Panc1 (cell line): ENCODE measurements at places on chromosomes 2 and 18. TPM values are rescaled to one million over a fixed set of nuclear protein-coding genes. Genes with fewer than 3 reads are reported as not detected.

Gene GPN1
- total RNA-seq = 37.2 TPM

Gene IL1R1
- total RNA-seq = 7.1 TPM

Gene NCK2
- 60.7 TPM for total RNA-seq

- no peaks in the 10 kb centered on the region for H3K27me3 ChIP-seq
- H3K4me3 ChIP-seq = no peak overlapping the region
- no peaks in the 10 kb centered on the region for H3K36me3 ChIP-seq
- DNase-seq = peak; percentile 83
- H3K27ac ChIP-seq = no peak overlapping the region
- H3K4me1 ChIP-seq = peaks cover 8% of the 10 kb centered on the region
Measured at GRCh38 chr2:120703330-120703994, 32.2 kb upstream of the GLI2 start.

- H3K36me3 ChIP-seq = no peaks in the 10 kb centered on the region
- no peak overlapping the region for H3K4me3 ChIP-seq
- no peaks in the 10 kb centered on the region for H3K27me3 ChIP-seq
- no peak overlapping the region for H3K27ac ChIP-seq
- DNase-seq = no peak
- H3K4me1 ChIP-seq = no peaks in the 10 kb centered on the region
Measured at GRCh38 chr18:8208716-8209115, 400.5 kb upstream of the RAB12 start.

DNA sequence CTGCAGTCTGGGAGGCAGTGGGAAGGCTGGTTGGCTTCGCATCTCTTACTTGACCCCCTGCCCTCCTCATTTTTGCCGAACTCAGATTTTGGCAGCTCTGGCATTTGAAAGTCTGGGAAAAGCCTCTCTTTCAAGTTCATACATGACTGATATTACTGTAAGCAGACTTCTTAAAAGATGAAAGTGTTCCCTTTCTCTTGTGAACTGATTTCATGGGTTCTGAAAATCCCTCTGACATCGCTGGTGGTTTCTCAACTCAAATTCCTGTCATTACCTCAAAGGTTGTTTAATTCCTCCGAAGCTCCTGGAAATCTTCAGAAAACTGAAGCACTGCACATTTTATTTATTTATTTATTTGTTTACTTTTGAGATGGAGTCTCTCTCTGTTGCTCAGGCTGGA, 16.9 kb upstream of the SLC38A11 start:
- no peak for DNase-seq
- H3K27me3 ChIP-seq = no peaks in the 10 kb centered on the region
- no peaks in the 10 kb centered on the region for H3K36me3 ChIP-seq

DNA sequence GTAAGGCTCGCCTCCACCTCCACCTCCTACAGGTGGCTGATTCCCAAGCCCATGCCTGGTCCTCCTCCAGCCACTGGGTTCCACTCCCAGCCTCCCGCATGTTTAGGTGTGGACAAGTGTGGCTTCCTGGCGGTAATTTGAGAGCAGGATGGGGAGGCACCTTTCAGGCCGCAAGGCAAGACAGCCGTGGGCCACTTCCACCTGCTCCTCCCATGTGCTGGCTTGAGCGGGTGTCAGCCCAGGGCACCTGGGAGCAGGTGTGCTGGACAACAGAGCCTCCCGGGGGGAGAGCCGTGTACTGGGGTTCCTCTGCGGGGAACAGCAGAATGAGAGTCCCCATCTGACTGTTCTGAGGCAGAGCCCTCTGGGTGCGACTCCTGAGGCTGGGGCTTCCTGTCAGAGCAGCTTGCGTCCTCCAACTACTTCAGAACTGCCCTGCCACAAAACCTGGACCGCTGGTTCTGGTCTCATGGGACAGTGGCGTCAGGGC, 83.9 kb downstream of the TPO start:
- no peaks in the 10 kb centered on the region for H3K4me1 ChIP-seq
- DNase-seq = no peak
- no peak overlapping the region for H3K27ac ChIP-seq

DNA sequence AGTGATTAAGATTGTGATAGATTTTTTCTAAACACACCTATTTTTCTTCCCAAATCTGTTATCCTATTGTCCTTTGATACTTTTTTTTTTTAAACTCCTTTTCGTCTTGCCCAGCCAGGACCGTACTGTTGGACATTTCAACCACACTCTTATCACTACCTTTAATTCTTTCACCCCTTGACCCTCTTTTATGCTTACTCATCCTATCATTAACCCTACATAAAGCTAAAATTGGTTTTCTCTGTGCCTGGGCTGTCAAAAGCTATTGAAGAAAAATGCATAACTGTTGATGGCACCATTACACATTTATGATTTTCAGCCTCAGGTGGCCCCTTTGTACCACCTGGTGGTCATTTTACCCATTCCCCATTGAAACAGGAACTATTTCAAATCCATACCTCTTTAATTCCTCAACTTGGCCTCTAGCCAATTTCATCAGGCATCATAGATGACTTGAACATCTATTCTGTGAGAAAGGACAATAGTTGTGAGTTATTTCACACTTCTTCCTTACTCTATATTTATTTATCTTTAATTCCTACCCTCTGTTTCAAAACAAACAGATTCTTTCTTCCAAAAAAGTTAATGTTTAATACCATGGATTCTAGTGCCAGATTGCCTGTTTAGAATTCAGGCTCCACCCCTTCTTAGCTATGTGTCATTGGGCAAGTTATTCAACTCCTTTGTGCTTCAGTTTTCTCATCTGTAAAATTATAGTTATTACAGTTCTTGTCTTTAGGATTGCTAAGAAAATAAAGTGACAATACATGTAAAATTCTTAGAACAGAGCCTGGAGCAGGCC, 258.6 kb downstream of the CAMKMT start:
- H3K4me3 ChIP-seq = no peak overlapping the region
- no peaks in the 10 kb centered on the region for H3K27me3 ChIP-seq
- DNase-seq = no peak
- H3K27ac ChIP-seq = no peak overlapping the region

DNA sequence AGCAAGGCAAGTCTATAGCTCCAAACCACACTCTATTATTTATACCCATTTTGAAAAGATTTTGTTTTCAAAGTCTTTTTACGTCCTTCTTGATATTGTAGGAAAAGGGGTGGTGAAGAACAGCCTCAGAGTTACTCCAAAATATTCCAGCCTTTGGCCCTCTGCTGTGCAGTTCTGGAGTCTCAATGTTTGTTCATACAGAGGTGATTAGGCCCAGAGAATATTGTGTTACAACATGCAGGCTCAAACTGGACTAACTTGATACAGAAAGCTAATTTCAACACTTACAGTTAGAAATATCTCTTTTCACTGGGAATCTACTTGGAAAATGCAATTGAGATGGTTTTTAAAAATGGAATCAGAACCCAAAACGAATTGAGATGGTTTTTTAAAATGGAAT, 40.4 kb upstream of the SLC25A52 start:
- no peaks in the 10 kb centered on the region for H3K36me3 ChIP-seq
- no peak overlapping the region for H3K4me3 ChIP-seq
- H3K27me3 ChIP-seq = no peaks in the 10 kb centered on the region
- H3K4me1 ChIP-seq = no peaks in the 10 kb centered on the region
- DNase-seq = no peak

GRCh38 chr2:121063471-121063870, 221.5 kb downstream of the TFCP2L1 start:
- no peak for DNase-seq
- H3K27ac ChIP-seq = no peak overlapping the region
- no peaks in the 10 kb centered on the region for H3K36me3 ChIP-seq
